Caudate nucleus (tissue), 63 donors: ENCODE measurements at places on chromosomes 2 and 18.
A peak's percentile ranks its signal among the peaks of the same experiment; 100 is the strongest.

- no peak for DNase-seq
Observed at GRCh38 chr2:12313445-12314126, 403.1 kb upstream of the TRIB2 start.

DNA sequence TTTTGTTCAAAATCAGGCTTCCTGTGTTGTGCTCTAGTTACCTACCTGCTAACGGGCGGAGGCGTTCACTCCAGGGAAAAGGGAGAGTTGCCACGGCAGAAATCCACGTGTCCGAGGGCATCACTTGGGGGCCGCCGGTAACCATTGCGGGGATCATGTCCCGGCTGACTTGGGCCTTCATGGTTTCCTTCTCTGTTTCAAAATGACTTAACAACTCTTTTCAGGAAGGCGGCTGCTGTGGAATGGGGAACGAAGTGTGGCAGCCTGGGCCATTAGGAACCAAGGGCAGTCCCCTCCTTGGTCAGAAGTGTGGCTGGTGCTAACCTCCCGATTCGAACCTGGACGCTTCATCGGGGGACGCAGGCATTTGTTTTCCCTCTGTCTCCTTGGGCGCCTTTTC, 56.8 kb downstream of the INPP5D start:
- no peak for DNase-seq

- DNase-seq = no peak
Observed at GRCh38 chr2:95381212-95382191, 21.0 kb upstream of the FAHD2A start.

- no peak for DNase-seq
Observed at GRCh38 chr2:212940816-212941215, 210.6 kb downstream of the IKZF2 start.

DNA sequence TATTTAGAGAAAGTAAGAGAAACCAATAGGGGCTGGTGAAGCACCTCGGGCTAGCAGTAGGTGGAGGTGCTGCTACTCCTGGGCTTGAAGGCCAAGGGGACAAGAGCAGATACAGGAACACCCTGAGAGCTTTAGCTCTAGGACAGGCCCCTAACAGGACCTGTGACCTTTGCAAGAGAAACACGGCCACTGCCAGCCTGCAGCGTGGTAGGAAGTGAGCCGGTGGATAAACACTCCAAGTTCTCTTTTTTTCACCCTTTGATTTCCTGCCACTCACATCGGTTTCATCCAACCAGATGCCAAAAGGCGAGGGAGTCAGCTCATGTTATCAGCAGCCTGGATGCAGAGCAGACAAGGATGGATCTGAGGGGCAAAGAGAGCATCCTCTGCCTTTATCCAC, 66.8 kb upstream of the SPRED2 start:
- DNase-seq = no peak

DNA sequence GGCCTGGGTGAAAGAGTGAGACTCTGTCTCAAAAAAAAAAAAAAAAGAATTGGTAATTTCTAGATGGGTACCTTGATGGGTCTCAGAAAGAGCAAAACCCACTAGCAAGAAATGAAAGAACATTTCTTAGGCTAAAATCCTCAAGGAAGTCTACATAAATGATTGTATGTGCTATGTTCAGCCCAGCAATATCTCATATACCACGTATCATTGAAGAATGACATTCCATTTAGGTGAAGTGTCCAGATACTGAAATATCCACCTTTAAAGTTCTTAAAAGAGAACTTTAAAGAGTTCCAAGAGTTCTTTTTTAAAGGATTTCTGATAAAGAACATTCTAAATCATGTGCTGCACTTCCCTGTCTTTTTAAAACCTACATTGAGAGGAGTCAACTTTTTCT, 19.2 kb downstream of the NRP2 start:
- DNase-seq = no peak

GRCh38 chr18:10336749-10337350, 117.6 kb upstream of the APCDD1 start:
- DNase-seq = no peak

- no peak for DNase-seq
Observed at GRCh38 chr2:8455236-8456150, 226.4 kb upstream of the ID2 start.

GRCh38 chr2:28134262-28134812, 243.8 kb downstream of the BABAM2 start:
- no peak for DNase-seq

DNA sequence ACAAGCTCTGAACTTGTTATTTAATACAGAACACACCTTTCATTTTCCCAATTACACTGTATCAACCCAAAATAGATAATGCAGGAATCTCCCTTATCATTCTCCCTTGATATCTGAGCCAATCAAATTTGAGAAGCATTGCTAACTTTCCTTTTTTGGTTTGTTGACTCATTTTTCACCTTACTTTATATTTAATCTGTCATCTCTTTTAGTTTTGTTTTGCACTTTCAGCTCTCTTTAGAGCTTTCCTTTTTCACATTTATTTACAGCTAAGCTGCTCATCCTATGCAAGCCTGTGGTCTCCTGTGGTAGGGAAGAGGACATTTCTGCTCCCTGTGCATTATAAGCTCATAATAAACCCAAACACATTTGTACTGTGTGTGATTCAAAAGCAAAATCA, 50.1 kb downstream of the ITGAV start:
- no peak for DNase-seq

DNA sequence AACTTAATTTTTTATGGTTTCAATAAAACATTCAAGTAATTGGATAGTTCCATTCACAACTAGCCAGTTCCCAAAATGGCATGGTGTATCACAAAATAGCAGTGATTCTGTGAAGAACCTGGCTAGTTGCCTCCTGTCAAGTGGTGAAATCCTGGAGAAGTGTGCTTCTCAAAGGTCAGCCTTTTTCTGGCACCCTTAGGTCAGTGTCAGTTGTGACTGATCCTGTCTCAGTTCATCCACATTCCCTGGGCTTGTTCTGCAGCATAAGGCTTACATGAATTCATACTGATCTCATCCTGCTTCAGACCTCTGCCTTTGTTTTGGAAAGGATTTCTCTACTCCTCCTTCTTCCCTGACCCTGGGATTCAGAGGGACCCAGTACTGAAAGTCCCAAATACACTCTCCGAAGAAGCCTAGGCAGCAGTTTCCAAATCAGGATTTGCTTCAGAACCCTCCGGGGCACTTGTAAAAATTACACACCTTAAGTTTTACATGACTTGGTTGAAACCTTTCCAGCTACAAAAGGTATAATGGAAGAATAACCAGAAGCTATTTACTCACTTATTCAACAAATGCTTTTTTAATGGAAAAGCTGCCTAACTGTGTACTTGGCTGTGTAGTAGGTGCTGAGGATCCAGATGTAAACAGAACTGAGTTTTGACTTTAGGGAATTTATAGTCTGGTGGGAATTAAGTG, 11.0 kb downstream of the MAP3K20 start:
- no peak for DNase-seq

DNA sequence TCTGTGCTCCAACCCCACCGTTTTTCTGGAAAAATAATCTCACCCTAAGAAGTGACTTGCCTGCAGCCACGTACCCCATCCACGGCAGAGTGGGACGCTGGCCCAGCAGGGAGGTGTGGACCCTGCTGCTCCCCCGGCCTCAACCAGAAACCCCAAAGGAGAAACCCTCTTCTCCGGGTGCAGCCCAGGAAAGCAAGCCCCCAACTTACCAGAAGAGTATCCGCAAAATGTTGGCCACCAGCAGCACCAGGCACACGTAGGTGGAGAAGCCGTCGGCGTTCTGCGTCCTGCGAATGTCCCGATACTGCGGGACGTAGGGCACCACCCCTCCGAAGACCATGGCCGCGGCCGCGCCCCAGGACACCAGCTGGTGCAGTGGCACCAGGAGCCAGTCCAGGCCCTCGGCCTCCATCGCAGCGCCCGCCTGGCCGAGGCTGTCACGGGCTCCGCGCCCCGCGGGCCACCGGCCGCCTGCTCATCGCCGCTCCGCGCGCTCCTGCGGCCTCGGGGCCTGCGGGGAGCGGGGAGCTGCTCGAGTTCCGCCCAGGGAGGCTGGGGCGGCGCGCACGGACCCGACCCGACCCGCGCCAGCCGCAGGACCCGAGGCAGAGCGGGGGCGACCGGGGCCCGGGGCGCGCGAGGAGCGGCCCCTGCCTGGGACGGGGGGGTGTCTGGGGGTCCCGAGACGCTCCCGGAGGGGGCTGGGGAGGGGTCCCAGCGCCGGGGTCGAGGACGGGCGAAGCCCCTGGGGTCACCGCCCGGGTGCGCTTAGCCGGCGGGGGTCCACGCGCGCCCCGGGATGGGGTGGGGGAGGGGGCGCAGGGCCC, 725 bp downstream of the SLC66A2 start:
- no peak for DNase-seq

GRCh38 chr2:73337828-73338227, 44.5 kb upstream of the EGR4 start:
- DNase-seq = no peak

- DNase-seq = no peak
Observed at GRCh38 chr18:39403121-39403520, 1837.5 kb upstream of the CELF4 start.

- DNase-seq = no peak
Observed at GRCh38 chr18:3790703-3791102, 340.7 kb downstream of the TGIF1 start.

DNA sequence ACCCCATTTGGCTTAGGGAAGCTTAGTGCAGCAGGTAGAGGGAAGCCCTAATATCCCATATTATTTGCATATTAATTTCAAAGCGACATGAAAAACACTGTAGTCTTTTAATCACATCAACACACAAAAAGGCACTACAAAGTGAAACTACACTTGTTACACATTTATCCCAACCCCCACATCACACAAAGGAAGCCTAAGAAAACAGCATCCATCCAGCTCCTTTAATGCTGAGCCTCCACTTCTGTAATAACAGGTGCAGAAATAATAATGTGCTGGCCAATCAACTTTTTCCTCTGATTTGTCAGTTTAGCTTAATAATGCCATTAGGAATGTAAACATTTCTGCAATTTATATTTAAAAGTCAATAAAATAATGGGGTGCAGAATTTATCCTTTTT, 274.0 kb downstream of the TCF4 start:
- DNase-seq = no peak

DNA sequence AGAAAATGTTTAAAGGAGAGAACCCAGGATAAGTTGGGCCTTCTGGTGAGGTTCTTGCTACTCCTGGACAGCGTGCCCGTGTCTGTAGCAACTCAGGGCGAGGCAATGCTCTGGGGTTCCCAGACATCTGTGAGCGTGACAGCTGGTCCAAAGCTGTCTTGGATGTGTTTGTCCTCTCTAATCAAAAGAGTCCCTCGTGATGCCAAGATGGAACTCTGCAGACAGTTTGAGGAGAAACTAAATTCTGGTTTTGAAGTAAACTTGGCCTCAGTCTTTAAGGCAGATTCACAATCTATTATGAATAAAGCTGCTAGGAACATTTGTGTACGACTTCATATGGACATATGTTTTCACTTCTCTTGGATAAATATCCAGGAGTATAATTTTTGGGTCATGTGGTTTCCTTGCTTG, 47.3 kb downstream of the TMEM17 start:
- DNase-seq = no peak

- no peak for DNase-seq
Observed at GRCh38 chr18:29838556-29838955, 1204.0 kb downstream of the DSC3 start.

GRCh38 chr18:26714739-26715138, 150.8 kb downstream of the AQP4 start:
- no peak for DNase-seq

DNA sequence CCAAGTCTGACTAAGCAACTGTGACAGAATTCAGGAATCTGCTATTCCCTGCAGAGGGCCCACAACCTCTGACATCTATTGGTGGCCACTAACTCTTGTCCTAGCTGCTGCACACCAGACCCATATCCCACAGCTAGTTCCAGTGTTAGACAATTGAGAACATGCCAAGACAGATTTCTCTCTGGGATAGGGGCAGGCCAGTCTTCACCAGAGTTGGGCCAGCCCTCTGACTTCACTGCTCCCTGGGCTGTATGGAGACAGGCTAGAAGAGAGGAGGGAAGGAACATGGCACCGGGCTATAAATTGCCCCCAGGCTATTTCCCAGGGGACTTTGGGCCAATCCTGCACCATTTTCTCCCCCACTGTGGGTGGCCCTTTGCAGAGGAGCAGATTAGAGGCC, 32.7 kb upstream of the CYP26B1 start:
- DNase-seq = no peak

DNA sequence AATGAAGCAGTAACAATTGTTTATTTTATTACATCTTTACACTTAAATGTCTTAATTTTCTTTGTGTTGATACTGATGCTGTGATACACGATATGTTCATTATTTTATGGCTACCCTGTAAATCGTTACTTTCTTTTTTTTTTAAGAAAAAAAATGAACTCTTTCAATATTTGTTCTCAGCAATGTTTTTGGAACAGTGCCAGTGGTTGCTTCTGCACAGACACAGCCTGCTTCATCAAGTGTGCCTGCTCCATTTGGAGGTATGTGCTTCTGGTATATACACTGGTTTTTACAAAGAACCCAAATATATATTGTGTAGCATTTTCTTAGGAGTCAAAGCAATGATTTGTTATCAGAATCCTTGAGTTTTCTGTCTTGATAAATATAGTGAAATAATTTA, 62.2 kb upstream of the SCYGR2 start:
- no peak for DNase-seq

- DNase-seq = no peak
Observed at GRCh38 chr18:55546851-55547704, 40.9 kb downstream of the TCF4 start.

DNA sequence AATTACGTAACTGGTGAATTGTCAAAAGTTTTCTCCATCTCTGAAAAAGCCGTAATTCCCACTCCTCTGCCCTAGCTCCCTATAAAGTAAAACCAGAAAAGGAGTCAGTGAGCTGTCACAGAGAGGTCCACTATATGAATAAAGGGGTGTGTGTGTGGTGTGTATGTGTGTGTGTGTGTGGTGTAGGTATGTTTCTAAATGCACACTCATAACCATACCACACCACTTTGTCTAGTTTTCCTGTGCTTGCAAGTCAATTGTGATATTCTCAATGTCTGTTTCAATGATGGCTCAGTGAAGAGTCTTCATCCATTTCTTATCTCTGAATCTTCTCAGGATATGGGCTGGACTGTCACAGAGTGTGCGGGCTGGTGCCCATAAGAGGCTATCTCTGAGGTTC, 54.8 kb upstream of the CCDC68 start:
- DNase-seq = no peak

- DNase-seq = peak; percentile 68
Observed at GRCh38 chr2:190344276-190344827, 963 bp downstream of the INPP1 start.
